ENCODE measurements at places on chromosomes 7 and 10.

DNA sequence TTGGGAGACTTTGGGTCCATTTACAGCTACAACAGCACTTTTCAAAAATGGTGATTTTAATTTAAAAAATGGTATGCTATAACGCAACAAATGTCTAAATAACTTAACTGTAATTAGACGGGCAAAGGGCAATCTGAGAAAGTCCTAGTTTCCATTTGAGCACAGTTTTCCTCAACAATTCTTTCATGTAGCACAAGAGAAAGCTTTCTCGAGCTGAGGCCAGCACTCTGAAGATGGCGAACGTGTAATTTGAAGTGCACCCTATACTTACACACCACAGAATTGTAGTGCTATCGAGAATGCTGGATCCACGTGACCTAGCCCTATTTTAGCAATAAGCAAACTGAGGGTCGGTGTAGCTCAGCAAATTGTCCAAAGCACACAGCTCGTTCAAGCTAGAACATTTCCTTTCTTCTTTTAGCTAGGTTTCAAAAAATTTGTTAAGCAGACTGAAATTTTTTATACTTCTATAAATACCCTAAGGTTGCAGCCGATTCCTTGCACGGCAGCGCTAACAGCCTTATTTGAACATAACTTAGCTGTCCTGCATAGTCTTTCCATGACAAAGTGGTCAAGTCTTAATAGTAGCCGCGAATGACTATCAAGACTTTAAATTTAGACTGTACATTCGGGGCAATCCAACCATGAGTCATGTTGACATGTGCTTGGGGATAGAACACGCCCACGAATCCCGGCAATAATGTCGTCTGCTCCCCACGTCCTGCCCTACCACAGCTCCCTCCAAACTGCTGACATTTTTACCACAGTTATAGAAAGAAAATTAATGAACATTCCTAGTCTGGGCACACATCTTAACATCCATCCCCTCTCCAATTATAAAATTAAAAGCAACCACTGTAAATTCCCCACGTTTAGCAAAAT lies 10.0 kb downstream of the KLF6 start:
- DNase-seq = peak; percentile 73

DNA sequence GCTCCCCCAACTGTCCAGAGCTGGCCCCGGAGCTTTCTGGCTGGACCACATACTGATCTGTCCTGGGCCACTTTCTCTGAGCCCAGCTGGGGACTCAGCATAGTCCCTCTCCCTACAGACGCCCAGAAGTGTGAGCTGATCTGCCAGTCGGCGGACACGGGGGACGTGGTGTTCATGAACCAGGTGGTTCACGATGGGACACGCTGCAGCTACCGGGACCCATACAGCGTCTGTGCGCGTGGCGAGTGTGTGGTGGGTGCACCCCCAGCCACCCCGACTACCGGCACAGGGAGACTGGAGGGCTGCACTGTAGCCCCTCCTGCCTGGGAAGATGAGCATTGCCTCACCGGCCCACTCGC lies 41.8 kb downstream of the TBATA start:
- no peak for DNase-seq

DNA sequence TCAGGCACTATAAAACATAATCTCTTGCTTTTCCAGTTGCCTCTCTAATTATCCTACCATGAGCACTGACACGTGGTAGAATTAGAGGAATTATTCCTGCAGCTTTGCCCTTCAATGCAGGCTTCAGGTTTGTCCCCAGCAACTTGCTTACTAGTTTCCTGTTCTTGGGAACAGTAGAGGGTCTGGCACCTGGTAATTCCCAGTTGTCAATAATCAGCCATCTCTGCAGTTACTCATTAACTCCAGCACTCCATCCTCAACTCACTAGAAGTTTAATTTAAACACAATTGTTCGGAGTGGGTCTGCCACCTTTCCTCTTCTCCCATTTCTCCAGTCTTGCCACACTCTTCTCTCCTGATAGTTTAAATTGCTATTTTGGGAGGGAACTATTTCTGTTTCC lies 324.3 kb upstream of the KIAA1217 start:
- no peak for DNase-seq

- DNase-seq = peak; percentile 31
These were observed 1090.1 kb downstream of the KCNMA1 start for GRCh38 chr10:76547352-76547972.

- no peak for DNase-seq
These were observed 239.2 kb upstream of the ZMIZ1 start for GRCh38 chr10:78829565-78829964.

GRCh38 chr10:25999295-25999981 lies 65.4 kb downstream of the MYO3A start:
- DNase-seq = no peak

DNA sequence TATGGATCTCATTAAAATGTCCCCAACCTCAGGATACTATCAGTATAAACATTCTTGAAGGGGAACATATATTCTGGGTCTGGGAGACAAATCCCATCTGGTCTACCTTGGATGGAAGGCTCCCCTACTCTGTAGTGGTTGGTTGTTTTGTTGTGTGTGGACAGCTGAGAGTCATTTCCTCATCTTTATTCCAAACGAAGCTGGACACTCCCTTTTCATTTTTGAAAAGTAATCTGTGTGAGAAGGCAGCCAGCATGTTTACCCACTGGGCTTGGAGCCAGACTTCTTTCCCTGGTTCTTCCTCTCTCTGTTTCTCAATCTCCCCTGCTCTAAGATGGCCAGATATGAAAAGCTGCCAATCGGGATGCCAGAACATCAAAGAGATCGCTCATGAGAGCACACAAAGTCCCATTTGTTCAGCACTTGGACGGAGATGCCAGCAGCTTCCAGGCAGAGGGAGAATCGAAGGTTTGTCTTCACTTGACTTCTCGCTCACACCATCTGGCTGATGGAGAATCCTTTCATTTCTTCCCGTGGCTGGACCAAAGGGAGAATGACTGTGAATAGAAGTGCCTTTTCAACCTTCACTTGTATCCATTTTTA lies 108.1 kb upstream of the AGR3 start:
- no peak for DNase-seq

DNA sequence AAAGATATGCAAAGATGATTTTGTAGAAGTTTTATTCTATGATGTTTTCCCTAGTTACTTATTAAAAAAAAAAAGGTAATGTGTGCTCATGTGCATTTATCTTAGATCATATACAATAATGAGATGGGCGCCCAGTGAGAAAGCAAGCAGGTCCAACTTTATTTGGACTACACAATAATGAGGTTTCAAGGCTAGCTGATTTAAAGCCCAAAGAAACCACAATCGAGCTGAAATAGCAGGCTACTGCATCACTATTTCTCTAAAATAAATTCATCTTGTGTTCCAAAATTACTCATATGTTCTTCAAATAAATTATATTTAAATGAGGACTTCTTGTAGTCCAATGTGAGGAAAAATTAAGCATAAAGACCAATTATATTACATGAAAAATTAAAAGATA lies 110.1 kb downstream of the JMJD1C start:
- no peak for DNase-seq

DNA sequence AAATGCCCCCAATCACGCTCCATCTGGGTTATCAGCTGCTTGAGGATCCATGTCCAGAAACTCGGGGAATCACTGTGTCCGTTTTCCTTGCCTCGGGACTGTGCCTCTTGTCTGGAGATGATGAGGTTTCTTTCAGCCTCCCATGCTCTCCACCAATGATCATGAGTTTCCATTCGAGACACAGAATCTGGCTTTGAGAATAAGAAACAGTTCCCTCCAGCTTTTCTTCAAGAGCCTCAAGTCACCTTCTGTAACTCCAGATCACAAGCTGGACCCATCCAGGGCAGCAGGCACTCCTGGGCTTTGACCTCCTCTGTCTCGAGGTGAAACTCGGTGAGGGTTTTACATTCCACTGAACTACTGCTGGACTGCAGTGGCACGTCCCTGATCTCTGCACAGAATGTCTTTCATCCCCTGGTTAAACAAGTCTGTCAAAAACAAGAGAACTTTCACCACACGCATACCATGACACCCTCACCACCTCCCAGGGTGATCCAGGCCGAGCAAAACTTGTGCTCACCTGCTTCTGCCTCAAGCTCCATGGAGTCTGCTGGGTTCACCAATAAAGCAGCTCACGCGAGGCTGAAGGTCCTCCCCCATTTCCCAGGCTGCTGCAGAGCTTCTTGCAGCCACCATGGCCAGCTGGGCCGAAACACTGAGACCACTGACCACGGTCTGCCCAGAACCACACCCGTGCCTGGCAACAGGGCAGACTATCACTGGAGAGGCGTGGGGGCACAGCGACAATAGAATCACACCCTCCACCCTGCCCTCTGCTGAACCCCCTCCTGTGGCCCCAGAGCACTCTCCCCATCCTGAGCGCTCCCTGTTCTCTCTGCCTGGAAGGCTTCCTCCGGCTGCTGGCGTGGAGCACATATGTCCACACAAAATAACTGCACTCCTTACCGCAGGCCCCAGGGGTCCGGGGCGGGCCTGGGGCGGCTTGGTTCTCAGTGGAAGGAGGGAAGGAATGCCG lies 25.1 kb downstream of the MAT1A start:
- DNase-seq = no peak

DNA sequence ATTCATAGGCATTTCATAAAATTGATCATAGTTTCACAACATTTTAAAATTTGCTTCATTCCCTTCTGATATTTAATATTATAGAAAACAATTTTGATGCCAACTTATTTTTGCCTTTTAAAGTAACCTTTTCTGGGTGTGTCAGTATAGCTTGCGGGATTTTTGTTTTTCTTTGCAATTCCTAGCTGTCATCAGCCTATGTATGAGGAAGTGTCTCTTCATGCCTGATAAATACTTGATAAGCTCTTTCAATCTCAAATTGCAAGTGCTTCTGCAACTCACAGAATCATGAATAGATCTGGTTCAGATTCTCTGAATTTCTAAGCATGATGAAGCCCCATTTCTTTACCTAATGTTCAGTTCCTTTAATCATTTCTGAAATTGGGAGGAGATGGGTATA lies 28.0 kb upstream of the ARHGAP21 start:
- no peak for DNase-seq

GRCh38 chr7:111697771-111698170 lies 135.5 kb upstream of the IMMP2L start:
- DNase-seq = no peak

DNA sequence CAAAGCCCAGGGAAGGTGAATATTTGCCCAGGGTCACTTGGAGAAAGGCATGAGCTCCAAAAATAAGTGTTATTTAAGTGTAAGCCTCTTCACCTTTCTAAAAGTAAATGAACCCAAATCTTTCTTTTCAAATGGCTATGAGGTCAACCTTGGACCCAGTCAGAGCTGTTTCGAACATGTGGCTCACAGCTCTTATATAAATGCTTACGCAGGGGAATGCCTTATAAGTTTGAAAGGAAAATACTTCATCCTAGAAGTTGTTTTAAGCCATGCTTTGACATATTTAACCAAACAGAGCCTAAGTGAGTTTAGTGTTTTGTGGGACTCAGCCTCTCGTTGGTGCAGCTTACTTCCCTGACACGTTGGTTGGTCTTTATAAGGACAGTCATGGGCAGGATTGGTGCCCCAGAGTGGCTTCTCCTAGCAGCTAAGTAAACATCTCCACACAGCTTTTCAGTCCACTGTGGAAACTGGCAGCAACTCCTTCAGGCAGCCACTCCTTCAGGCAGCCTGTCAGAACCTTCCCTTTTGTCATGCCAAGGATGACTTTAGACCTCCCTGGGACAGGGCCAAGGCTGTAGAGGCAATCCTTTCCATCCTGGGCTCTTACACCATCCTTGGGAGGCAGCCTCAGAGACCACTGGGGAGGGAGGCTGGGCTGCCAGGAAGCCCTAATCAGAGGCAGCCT lies 43.6 kb downstream of the MINDY4 start:
- DNase-seq = no peak

GRCh38 chr7:131957338-131958020 lies 401.1 kb upstream of the PODXL start:
- no peak for DNase-seq

GRCh38 chr7:137167609-137168008 lies 175.9 kb downstream of the PTN start:
- DNase-seq = no peak

DNA sequence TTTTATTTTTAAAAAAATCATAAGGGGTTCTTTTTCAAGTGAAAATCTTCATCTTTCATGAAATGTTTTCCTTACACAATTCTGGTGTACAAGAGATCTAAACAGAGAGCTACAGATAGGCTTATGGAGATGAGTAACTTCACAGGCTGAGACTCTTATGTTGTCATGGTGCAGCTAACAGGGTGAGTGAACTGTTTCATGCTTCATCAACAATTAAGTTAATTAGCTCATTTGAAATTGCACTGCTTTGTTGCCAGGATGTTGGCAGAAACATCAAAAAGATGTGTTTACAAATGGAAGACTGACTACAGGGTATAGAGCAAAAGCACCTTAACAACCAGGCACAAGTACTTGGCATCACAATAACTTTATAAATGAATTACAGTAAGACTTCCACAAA lies 230.8 kb downstream of the FOXP2 start:
- DNase-seq = no peak

- no peak for DNase-seq
These were observed 47.2 kb downstream of the SORBS1 start for GRCh38 chr10:95513941-95514392.

DNA sequence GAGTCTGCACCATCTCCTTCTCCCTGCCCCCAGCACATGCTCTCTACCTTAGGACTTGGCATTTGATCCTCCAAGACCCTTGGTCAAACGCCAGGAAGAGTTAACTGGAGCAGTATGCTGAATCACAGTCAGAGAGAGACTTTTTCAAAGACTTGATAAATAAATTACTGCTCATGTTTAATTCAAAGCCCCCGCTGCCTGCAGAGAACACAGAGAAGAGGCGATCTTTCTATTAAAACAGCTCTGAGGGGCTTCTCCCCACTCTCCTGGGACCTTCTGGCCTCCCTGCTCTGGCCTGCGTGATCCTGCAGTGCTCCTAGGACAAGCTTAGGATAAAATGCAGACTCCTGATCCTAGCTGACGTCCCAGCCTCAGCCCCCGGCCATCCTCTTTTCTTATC lies 47.8 kb downstream of the NPTX2 start:
- DNase-seq = no peak

- no peak for DNase-seq
These were observed 1.6 kb upstream of the CRHR2 start for GRCh38 chr7:30683816-30684215.

GRCh38 chr7:92632791-92633190 lies 42.6 kb upstream of the FAM133B start:
- no peak for DNase-seq

GRCh38 chr10:124701881-124702656 lies 42.1 kb downstream of the FAM53B start:
- no peak for DNase-seq

GRCh38 chr10:32786968-32787367 lies 171.1 kb downstream of the ITGB1 start:
- no peak for DNase-seq
